ENCODE measurements at places on chromosomes 6 and 20.

DNA sequence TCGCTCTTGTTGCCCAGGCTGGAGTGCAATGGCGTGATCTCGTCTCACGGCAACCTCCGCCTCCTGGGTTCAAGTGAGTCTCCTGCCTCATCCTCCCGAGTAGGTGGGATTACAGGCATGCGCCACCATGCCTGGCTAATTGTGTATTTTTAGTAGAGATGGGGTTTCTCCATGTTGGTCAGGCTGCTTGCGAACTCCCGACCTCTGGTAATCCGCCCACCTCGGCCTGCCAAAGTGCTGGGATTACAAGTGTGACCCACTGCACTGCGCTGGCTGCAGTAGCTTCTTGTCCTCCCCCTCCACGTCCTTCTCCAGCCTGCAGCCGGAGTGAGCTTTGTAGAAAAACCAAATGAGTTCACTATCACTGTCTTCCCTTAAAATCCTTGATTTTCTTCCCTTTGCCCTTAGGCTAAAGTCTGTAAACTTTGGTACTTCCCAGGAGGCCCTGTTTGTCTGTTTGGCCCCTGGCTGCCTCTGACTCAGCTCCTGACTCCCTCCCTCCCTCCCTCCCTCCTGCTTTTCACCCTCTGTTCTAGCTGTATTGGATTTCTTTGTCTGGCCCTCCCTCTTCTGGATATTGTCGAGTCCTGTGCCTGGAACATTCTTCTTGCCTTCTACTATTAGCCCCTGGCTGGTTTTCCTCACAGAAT is 12.9 kb downstream of the PARD6B start:
- DNase-seq = peak; percentile 66

GRCh38 chr20:9647741-9648140 is 133.4 kb downstream of the LAMP5 start:
- no peak for DNase-seq

DNA sequence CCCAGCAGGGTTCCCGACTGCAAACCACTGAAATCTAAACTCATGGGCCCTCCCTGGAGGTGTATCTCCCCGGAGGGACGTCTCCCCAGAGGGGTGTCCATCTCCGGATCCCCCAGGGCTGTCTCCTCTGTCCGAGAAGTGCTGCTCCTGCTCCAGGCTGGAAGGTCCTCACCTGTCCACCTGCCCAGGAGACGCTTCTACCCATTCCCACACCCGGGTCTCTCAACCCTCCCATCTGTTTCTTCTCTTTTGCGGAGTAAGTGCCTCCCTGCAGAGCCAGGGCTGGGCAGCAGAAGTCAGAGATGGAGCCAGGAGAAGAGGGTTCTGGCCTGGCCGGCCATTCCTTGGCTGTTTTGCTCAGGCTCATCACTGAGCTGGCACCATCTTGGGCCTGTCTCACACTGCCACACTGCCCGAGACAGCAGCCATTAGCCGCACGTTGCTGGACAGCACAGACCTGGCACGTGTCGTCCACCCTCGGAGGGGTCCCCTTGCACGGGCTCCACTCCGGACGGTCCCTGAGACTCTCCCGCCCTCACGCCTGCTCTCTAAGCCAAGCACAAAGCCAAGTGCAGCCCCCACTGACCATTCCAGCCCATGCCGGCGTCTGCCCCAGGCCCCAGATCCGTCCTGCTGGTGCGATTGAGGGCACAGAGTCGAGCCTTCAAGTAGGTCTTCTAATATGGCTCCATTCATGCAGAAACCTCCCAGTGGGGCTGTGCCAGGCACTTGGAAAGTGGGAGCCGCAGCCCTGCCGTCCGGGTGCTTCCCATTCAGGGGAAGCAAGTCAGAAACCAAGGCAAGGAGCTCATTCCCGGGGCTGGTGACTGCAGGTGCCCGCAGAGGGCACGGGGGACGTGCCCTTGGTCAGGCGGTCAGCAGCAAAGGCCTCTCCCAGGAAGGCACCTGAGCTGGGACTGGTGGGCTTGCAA is 367.7 kb downstream of the TAF4 start:
- DNase-seq = no peak

DNA sequence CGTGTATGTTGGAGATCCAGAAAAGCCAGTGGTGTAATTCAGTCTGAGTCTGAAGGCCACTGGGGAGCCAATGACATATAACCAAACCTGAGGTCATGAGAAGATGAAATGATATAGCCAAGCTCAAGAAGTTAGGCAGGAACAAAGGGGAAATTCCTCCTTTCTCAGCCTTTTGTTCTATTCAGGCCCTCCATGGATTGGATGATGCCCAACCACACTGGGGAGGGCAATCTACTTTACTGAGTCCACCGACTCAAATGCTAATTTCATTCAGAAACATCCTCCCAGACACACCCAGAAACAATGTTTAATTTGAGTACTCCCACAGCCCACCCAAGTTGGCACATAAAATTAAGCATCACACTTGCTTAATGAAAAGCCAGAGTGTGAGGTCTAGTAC is 183.6 kb downstream of the GJA1 start:
- no peak for DNase-seq

GRCh38 chr20:15328084-15328483 is 990.7 kb upstream of the FLRT3 start:
- DNase-seq = no peak

GRCh38 chr6:49935387-49935786 is 28.6 kb downstream of the DEFB114 start:
- DNase-seq = no peak

DNA sequence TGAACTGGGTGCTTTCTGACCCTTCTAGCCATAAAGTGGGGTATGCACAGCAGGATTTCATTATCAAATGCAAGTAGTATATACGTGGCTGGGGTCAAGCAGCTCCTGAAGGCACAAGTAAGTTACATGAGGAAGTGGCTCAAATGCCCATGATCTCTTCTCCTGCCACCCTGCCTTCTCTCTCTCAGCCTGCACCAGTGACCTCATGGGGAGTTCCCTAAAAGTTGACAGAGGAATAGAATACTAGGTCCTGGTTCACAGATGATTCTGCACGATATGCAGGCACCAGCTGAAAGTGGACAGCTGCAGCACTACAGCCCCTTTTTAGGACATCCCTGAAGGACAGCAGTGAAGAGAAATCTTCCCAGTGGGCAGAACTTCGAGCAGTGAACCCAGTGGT is 282.0 kb downstream of the BCKDHB start:
- no peak for DNase-seq

DNA sequence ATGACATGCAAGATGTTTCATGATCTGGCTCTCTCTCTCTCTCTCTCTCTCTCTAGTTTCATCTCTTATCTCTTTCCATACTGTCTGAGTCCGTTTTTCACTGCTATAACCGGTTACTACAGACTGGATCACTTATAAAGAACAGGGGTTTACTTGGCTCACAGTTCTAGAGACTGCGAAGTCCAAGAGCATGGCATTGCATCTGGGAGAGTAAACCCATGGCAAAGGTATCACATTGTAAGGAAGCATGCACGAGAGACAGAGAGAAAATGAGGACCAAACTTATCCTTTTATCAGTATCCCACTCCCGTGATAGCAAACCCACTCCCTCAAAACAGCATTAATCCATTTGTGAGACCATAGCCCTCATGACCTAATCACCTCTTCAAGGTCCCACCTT is 7.2 kb upstream of the AGPAT4 start:
- DNase-seq = no peak

- no peak for DNase-seq
Measured at GRCh38 chr20:31824554-31825313, 5.6 kb downstream of the MYLK2 start.

Data from skin of body (tissue), 3 donors.